ENCODE measurements at places on chromosomes 3 and 15.
A peak's percentile ranks its signal among the peaks of the same experiment; 100 is the strongest.

DNA sequence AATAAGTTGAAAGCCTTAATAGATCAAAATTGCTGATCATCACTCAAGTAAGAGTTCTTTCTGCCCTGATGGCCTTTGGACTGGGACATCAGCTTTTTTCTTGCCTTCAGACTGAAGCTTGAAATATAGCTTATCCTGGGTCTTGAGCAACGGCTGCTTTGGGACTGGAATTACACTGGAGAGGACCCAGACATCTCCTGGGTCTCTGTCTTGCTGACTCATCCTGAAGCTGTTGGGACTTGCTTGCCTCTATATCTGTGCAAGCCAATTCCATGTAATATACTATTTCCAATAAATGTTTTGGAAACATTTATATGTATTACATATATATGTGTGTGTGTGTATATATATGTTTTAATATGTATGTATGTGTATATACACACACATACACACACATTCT is 260.2 kb downstream of the PDZRN3 start:
- DNase-seq = no peak

GRCh38 chr3:27508424-27508823 is 24.2 kb upstream of the SLC4A7 start:
- no peak for DNase-seq

GRCh38 chr15:54599386-54599785 is 597.4 kb downstream of the RSL24D1 start:
- no peak for DNase-seq

DNA sequence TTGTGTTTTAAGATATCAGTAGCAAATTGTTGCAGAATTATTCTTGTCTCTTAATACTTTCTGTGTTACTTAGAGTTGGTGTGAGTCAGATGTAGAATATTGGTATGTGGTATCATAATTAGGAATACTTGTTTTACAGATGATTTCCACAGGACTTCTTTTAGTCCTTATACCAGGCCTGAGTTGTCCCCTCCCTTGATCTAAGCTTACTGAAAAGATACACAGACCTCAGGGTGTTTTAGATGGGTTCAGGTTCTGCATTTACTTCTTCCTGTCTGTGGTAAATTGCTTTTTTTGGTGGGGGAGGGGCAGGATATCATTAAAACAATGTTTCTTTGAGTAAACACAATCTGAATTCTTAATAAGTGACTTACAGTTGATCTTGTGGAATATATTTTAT is 14.2 kb downstream of the DZIP3 start:
- no peak for DNase-seq

GRCh38 chr15:91223863-91224262 is 123.8 kb downstream of the SV2B start:
- DNase-seq = no peak

- DNase-seq = no peak
Measured at GRCh38 chr3:187570776-187571175, 99.4 kb downstream of the SST start.

GRCh38 chr15:47674586-47675232 is 42.6 kb upstream of the SEMA6D start:
- DNase-seq = no peak

DNA sequence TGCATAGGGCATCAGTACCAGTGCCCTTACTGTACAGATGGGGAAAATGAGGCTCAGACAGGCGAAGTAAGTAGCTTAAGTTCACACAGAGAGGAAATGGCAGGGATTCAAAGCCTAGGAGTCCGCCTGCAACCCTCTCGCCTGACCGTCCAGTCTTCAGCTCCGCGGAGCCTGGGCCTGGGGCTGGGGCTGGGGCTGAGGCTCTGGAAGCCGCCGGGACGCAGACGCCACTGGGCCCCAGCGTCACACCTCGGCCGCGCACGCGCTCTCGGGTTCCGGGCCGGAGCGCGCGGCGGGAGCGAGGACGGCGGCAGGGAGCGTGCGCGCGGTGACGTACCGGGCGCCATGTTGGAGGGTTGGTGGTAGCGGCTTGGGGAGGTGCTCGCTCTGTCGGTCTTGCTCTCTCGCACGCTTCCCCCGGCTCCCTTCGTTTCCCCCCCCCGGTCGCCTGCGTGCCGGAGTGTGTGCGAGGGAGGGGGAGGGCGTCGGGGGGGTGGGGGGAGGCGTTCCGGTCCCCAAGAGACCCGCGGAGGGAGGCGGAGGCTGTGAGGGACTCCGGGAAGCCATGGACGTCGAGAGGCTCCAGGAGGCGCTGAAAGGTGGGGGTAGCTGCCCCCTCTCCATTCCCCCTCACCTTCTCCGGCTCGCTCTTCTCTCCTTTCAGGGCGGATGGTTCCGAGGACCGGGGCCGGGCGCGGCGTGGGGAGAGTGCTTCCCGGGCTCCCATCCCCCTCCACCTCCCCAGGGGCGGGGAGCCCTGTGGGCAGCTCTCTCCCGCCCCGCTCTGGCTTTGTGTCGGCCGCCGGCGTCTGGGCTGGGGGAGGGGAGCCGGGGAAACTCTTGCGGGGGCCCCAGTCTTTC is at the start of gene PPP4R2:
PPP4R2 (plus strand) TSS at position 339 of the 861 bp plus-strand sequence; CDS start at position 566, 227 bp downstream.
- peak; percentile 80 for DNase-seq

GRCh38 chr3:183897606-183898005 is 12.9 kb upstream of the PARL start:
- no peak for DNase-seq

- DNase-seq = no peak
Measured at GRCh38 chr3:138351151-138351550, 2.8 kb downstream of the MRAS start.
